Gastroesophageal sphincter (tissue), 4 donors: ENCODE measurements at places on chromosomes 4 and X.

GRCh38 chrX:128616933-128617332 is 564.7 kb upstream of the ACTRT1 start:
- no peak for ATAC-seq

- ATAC-seq: no peak
Observed at GRCh38 chr4:40380647-40381046, 45.5 kb downstream of the CHRNA9 start.

DNA sequence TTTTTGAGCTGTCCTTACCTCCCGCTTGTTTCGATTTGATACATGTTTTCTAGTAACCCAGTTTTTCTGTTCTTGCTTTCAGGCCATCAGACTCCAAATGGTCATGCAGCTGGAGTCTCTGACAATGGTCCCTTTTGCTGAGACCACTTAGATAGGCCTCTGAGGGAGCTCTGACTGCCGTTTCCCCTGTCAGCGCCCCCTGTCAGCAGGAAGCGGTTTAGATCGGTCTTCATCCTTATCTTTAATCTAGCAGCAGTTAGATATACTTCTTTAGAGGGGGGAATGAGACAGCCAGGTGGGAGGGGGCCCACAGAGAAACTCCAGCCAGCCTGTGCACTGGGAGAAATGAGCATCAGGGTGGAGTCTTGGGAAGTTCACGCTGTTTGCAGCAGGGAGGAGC is 457.9 kb downstream of the GPAT3 start:
- no peak for ATAC-seq

DNA sequence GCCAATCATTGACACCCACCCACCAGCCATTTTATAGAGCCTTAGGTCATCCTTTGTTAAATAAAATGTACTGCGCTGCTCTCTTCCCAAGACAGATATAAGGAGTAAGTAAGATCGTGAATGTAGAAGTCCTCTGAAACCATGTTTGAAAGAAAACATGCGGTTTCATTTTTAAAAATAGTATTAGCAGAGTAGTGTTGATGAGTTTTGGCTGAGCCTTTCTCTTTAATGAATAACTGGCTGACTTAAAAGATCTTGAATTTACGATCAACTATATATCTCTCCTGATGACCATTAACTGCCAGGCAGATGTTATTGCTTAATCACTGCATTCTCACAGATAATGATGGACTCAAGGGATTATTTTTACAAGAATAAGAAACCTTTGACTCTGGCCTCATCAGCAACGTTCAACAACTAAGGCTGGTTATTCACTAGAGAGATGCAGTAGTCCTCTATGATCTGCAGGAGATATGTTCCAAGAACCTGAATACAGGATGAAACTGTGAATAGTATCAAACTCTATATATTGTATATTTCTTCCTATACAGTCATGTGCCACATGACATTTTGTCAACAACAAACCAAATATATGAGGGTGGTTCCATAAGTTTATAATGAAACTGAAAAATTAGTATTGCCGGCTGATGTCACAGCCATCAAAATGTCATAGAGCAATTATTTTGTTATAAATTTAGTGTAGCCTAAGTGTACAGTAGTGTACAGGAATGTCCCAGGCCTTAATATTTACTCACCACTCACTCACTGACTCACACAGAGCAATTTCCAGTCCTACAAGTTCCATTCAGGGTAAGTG is 80.8 kb downstream of the FAM13A start:
- ATAC-seq: no peak

DNA sequence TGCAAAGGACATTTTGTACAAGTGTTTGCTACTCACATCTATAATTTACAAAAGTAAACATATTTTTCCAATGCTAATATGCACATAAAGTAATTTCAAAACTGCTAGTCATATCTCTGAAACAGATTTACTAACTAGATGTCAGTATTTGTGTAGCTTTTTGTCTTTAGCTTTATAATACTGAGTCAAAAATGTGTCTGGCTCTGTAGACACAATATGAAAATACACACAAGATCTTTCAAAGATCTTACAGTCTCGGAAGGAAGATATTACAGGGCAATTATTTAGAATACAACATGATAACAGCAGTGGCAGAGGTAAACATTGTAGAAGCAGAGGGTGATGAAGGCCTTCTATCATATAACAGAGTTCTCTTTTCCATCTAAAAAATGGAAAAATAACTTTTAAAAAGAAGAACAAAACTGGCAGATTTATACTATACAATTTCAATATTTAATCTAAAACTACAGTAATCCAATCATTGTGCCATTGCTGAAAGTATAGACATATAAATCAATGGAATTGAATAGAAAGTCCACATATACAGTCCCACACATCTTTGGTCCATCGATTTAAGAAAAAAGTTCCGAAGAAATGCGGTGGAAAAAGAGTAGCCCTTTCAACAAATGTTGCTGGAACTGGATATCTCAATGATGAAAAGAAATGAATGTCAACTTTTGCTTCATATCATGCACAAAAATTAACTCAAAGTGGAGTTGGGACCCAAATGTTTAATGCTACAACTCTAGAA is 29.4 kb downstream of the ARAP2 start:
- no peak for ATAC-seq

DNA sequence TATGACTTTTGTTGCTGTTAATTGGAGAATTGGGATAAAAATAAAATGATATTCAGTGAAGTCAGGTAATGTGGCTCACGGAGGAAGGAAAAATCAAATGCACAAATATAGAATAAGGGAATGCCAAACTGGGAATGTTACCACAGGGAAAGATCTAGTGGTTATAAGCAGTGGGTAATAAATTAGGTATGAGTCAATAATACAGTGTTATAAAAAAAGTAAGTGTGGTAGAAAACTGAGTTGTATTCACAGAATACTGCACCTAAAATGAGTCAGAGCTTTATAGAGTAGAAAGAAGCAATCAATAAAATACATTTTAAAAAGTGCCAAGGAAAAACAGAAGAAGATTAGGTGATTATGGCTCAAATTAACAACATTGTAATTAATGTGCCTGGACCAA is 34.5 kb downstream of the INTS12 start:
- ATAC-seq: no peak

GRCh38 chr4:123495530-123495929 is 98.9 kb downstream of the SPRY1 start:
- no peak for ATAC-seq

GRCh38 chr4:5866841-5867813 is 25.8 kb downstream of the CRMP1 start:
- no peak for ATAC-seq

DNA sequence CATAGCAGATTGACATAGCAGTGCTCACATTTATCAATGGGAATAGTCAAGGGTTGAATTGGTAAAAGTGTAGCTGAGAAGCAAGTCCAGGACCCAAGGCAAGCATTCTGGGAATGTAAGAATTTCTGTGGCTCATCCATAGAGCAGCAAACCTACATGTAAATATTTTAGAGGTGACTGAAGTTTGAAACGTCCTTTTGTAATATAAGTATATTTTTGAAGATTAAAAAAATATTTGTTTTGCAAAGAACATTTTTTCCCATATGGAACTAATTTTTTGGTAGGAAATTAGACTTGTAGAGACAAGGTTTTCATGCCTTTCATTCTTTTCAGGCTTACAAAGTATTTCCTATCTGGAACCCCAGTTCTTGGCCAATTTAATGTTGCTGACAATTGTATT is 104.0 kb downstream of the TEX13A start:
- no peak for ATAC-seq

DNA sequence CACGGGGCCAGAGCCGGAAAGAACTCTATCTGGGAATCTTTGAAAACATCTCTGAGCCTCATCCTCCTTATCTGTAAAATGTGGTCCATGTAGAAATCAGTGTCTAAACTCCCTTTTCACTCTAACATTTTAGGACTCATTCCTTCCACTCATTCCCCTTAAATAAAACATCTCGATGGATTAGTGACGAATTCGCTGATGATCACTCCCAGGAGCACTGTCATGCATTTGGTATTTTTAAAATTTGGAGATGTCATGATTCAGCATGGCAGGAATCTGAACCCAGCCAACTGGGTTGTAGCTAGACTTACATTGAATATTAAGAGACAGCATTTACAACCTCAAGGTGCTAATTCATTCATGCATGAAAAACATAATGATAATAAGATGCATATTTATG is 88.1 kb downstream of the SPANXN3 start:
- no peak for ATAC-seq

GRCh38 chr4:174427571-174428140 is 94.6 kb downstream of the HPGD start:
- ATAC-seq: no peak

- ATAC-seq: no peak
Observed at GRCh38 chr4:10441512-10441911, 15.7 kb downstream of the ZNF518B start.

DNA sequence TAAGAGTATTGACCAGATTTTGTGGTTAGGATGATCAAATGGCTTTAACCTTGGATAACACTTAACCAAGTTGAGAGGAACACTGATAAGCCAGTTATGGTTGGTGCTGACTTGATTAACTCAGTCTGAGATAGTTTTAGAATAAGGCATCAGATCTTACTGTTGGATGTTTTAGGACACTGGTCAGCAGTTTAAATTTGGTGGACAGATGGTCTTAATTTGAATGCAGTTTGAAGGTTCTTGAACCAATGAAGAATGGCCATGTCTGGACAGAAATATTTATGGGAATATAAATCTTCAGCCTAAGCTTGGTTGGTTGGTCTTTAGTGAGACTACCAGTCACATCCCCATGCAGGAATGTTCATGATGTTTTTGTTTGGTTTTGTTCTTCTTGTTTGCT is 2.6 kb upstream of the GIMD1 start:
- no peak for ATAC-seq

- ATAC-seq: no peak
Observed at GRCh38 chr4:164725066-164725465, 28.9 kb upstream of the SMIM31 start.

DNA sequence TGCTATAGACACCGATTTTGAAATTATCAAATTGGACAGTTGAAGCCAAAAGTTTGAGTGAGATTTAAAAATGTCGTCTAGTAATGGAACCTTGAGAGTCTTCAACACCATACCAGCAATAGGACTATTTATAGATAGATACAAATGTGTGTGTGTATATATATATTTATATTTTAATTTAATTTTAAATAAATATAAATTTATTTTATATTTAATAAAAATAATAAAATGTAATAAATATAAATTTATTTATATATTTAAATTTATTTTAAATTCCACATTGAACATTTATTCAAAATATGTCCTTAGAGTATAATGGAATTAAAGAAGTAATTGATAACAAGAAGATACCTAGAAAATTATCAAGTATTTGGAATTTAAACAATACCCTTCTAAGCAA is 221.9 kb upstream of the CXXC4 start:
- ATAC-seq: no peak

DNA sequence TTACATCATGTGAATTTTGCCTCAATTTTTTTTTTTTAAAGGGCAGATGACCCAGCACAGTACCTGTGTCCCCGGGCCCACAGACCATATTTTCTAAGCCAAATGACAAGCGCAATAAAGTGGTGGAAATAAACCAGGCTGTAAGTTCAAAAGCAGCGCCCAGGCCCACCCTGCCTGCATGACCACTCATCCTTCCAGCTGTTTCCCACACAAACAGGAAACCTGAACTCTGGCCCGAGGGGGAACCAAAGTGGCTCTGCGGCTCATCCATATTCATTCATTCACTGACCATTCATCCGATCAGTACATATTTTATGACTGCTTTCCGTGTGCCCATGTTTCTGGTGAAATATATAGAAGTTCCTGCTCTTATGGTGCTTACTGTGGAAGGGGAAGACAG is 33.7 kb upstream of the CRMP1 start:
- no peak for ATAC-seq

- ATAC-seq: no peak
Observed at GRCh38 chr4:94298725-94299252, 43.8 kb downstream of the HPGDS start.

GRCh38 chrX:70292788-70293187 is 2.9 kb downstream of the KIF4A start:
- no peak for ATAC-seq

DNA sequence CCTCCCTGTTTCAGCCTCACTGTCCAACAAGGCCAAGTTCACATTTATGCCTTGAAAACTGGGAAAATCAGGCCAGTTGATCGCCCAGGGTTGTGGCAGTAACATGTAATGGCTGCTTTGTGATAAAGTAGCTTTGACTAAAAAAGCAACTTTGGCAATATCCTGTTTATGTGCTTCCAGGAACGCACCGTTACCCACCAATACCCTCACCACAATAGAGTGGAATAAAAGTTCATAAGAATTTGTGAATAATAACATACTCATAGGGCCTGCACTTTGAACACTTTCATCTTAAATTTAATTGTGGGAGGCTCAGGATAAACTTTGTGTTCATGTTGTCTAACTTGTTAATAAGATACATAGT is 80.7 kb upstream of the MAML3 start:
- ATAC-seq: no peak

GRCh38 chrX:12672367-12673106 is 118.7 kb upstream of the PRPS2 start:
- ATAC-seq: no peak

DNA sequence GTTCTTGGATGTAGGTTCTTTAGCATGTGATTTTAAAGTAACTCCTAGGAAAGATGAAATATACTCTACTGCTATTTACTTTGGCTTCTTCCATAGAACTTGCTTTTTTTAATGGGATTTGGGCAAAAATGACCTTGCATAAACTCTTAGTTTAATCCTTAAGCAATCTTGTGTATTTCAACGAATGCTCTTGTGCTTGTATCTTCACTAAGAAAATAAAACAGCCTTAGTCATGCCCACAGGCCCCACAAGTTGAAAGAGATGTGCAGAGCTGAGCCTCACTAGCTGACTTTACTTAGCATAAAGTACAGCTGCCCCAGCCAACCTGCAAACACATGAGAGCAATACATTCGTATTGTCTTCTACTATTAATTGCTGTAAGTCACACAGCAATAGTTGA is 1609.2 kb downstream of the STIM2 start:
- ATAC-seq: no peak

DNA sequence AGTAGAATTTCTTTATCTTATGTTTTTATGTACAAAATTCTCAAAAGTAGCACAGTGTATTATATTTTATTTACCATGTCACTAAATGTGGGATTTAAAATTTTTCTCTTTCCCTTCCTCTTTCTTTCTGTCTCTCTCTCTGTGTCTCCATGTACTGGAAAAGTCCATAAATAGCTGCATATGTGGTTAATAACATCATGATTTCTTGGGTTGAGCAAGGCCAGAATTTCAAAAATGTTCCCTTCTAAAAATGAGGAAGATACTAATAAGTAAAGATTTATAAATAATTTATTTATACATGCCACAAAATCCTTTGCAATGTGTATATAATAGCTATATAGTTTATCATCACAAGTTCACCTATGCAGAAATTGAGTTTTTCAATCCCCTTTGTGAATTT is 29.1 kb upstream of the DKK2 start:
- no peak for ATAC-seq

DNA sequence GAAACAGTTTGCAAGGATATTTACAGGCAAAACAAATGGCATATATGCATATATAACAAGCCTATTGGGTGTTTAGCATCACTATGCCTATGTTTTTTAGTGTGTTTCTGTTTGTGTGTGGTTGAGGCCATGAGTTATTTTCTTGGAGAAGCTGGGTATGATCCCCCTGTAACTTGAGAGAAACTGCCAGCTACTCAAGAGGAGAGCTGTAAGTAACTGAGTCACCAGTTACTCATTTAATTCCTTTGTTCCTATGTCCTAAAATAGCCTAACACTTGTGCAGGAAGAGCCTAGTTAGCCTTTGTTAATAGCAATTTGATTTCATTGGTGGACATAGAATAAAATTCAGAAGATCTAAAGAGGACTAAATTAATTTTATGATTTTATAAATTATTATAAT is 79.1 kb downstream of the PWWP3B start:
- no peak for ATAC-seq
